ENCODE measurements at places on chromosomes 16 and 17. TPM values are rescaled to one million over a fixed set of nuclear protein-coding genes. Genes with fewer than 3 reads are reported as not detected.

Gene RGS11
- 15.6 TPM for total RNA-seq

Gene DHRS7C
- total RNA-seq: not detected

Gene KRT33A
- not detected for total RNA-seq

Gene GFAP
- 2.0 TPM for total RNA-seq

Gene CD300LF
- total RNA-seq: not detected

Gene DNAAF1
- 0.99 TPM for total RNA-seq

Gene FOXJ1
- total RNA-seq: 3.4 TPM

Gene CES3
- total RNA-seq: 5.6 TPM

Gene EFCAB5
- under 0.01 TPM for total RNA-seq

Gene ZNF232
- total RNA-seq: 3.9 TPM

Gene RUNDC3A
- not detected for total RNA-seq

Gene NPEPPS
- 92.4 TPM for total RNA-seq

Gene TNFRSF13B
- not detected for total RNA-seq
